ENCODE measurements at places on chromosomes 4 and X.
A peak's percentile ranks its signal among the peaks of the same experiment; 100 is the strongest.

GRCh38 chr4:124304941-124305340 is 407.6 kb downstream of the ANKRD50 start:
- DNase-seq = no peak

DNA sequence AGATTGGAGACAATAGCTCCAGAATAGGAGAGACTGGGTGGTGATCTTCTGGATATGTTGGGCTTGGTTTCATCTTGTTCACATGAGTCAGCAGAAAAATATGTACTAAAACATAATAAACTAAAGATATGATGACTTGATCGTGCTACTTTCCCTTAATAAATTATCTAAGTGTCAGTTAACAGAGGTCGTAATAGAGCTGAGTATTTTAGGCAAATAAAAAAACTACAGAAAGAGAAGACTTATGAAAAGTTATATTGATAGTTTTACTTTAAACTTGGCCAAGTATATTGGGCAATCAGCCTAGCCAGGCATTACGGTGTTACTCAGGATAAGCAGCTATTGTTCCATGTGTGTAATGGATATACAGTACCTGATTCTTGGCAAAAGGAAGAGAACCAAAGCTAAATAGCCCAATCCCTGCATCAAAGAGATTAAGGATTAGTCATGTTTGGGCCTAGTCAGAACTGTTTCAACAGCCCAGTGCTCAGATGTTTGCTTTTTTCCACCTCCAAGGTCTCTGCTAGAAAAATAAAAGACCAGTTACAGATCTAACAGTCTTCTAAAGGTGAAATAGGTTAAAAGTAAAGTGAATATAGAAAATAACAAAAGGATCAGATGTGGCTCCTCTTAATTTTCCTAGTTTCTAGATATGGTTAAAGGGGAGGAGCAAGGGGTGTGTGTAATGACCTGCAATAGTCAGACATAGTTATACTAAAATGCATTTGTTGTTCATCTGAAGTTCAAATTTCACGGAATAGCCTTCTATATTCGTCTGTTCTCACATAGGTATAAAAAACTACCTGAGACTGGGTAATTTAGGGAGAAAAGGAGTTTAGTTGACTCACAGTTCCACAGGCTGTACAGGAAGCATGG is 262.6 kb downstream of the ADGRL3 start:
- DNase-seq = no peak

DNA sequence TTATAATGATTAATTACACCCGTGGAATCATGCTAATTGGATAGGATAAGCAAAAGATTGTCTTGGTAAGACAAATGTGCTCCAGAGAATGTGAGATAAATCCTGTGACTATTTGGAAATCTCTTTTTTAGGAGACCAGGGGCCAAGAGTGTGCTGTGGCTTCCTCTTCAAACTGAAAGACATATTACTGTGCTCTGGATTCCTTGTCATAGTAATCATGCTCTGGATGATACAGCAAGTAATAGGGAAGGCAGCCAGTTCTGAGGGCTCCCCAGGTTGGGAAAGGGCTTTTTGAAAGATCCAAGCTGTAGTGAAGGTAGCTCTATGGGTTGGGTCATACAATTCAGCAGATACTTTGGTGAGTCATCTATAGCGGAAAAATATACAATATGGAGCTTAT is 600.5 kb downstream of the PCDH18 start:
- DNase-seq = no peak

GRCh38 chrX:33001107-33001506 is 210.2 kb downstream of the DMD start:
- no peak for DNase-seq

- DNase-seq = peak; percentile 41
Observed at GRCh38 chr4:3344104-3344503, 51.3 kb downstream of the RGS12 start.

DNA sequence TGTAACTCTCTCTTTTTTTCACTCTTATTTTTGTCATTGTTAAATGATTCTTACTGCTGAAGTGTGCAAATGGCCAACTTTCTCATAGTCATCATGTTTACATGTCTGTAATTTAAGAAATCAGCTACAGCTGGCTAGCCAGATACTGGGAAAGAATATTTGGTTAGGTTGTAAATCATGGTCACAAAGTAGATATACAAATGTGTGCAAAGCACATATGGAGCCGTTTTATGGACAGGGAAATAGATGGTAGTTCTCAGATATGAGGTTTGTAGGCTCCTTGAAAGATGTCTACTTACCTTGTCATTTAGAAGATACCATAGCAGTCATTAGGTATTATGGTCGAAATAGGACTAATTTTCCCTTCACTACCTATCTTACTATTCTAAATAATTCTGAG is 430.4 kb downstream of the ADGRL3 start:
- no peak for DNase-seq

DNA sequence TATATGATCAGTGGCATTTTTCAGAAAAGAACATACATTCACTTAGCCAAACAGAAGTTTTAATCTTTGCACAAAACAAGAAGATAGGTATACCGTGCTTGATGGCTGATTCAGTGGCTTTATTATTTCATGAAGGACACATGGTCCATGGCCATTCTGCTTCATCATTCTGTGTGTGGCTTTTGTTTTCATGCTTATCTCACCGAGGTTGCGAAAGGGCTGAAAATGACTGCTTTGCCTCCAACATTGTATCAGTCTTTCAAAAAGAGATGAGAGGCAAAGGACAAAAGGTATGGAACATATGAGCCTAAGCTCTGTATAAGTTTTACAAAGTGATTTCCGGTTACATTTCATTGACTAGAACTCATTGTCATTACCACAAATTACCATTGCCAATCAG is 541.1 kb downstream of the RAB28 start:
- DNase-seq = no peak

GRCh38 chr4:101942891-101943290 is 152.4 kb downstream of the BANK1 start:
- DNase-seq = no peak

DNA sequence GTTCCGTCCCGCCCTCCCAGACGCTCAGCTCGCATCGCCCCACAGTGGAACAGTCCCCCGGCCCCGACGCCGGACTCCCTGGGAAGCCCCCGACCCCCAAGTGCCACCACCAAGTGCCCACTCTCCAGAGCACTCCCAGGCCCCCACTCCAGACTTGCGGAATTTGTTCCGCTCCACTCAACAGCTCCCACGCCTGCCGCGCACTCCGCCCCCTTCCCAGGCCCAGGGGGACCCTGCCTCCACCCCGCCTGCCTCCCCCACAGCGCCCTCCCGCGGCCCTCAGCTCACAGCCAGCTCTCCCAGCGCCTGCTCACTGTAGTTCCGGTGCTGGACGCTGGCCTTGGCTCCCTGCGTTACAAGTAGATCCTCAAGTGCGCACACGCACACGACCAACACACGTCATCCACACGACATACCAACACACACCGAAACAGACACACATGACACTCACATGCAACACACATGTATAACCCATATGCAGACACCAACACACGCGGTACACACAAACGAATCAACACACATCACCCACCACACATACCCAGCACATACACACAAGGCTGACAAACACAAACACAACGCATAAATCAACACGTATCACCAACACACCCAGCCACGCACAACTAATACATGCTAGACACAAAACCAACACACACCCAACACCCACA is 8.0 kb downstream of the MSX1 start:
- no peak for DNase-seq

- DNase-seq = no peak
Observed at GRCh38 chr4:78297116-78297800, 240.1 kb downstream of the FRAS1 start.

Data from ureter (tissue), 1 donor.